ENCODE measurements at places on chromosomes 6 and 20. TPM values are rescaled to one million over a fixed set of nuclear protein-coding genes. Genes with fewer than 3 reads are reported as not detected.

DNA sequence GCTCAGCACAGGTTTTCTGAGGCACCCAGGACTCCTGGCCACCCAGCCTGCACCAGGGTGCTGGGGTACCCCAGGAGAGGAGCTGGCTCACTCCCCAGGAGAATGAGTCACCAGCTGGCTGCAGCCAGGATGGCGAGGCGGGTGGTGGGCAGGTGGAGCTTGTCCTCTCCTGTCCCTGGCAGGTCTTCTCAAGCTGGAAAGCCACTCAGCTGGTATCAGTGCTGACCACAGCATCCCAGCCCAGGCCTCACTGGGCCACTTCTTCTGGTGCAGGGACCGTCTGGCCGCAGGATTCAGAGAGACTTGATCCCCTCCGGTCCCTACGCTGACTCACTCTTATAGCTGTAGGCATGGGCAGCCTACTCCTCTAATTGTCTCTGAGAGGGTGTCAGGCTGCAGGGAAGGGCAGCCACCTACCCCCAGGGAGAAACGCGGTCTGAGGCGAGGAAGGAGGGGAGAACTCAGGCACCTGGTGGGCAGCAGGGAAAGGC, 22.2 kb downstream of the TFEB start:
- DNase-seq: no peak

- DNase-seq: no peak
Measured at GRCh38 chr6:35960187-35960586, 39.3 kb upstream of the SRPK1 start.

Gene CSE1L
- 55.9 TPM for total RNA-seq

GRCh38 chr6:97813889-97814567, 531.0 kb upstream of the MMS22L start:
- DNase-seq: no peak

- no peak for DNase-seq
Measured at GRCh38 chr20:38355161-38356012, 9.1 kb downstream of the LBP start.

Gene ENPP3
- 0.51 TPM for total RNA-seq

Gene CMTR1
- 30.2 TPM for total RNA-seq
